ENCODE measurements at places on chromosomes 4 and X. TPM values are rescaled to one million over a fixed set of nuclear protein-coding genes. Genes with fewer than 3 reads are reported as not detected.

DNA sequence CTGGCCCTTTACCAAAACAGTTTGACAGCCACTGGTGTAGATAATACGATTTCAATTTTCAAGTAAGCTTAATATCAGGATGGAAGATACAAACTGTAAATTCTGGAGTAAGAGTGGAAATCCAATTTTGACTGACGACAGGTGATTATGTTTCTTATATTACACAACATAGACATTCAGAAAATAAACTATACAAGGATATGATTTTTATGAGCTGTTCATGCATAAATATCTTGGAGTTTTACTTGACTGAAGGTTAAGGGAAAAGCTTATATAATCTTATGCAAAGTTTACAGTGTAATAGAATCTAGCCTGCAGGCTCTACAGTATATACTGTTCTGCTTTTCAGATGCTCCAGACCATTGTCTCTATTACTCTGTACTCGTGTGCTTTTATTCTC is 1672.3 kb downstream of the ARAP2 start:
- no peak for DNase-seq

Gene HTN3
- total RNA-seq, result not detected

- no peak for DNase-seq
Measured at GRCh38 chr4:127538016-127538415, 94.7 kb upstream of the INTU start.

DNA sequence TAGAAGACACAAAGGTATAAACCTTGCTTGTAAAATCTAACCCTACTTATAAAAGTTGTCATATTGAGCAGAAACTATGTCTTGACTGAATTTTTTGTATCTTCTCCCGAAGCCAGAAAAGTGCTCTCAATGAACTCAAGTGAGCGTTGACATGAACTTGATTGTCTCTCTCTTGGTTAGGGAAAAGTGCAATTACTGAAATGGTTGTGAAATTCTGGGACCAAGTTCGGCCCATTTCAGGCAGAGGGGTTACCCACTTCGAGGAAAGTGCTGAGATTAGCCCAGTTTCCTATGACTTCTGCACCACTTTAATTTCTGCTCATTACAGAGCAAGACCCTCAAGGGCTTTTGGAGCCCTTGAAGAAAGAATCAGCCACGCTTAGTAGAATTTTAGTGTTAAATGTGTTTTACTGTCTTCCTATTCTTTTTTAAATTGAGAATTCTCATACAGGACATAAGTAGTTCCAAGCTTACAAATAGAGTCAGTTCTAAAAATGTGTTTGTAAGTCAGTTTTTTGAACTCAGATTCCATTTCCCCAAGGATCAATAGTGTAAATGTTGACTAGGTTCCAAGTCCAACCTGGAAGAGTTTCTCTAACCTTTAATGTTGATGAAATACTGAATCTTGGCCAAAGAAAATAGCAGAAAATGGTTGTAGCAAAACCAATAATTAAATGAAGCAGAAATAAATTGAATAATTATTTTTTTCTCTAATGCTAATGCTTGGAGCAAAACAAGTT is 125.7 kb upstream of the ACSL4 start:
- no peak for DNase-seq

All from skin of body (tissue), 3 donors.